ENCODE measurements at places on chromosomes 1 and 21.
A peak's percentile ranks its signal among the peaks of the same experiment; 100 is the strongest.

DNA sequence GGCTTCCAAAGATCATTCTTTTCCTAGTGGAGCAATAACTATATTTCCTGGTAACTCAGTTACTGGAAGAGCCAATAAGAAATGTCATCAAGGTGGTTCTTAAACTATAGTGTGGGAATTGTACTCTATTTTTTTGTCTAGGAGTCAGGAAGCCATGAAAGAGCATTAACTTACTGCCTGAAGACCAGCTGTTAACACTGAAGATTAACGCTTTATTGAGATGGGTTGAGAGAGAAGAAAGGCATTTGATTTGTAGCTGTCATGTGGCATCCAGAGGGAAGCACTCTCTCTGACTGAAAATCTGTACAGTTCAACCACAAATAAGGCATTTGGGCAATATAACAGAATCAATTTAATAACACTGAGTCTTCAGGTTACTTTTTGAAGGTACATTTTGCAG lies 76.0 kb downstream of the DNM3 start:
- ATAC-seq = peak; percentile 38

GRCh38 chr1:16117369-16117768 lies 38.5 kb downstream of the EPHA2 start:
- ATAC-seq = no peak

- ATAC-seq = peak; percentile 66
These were observed 1917.0 kb downstream of the MRPL39 start for GRCh38 chr21:23690316-23690715.

GRCh38 chr1:203300441-203301330 lies 4.6 kb upstream of the BTG2 start:
- no peak for ATAC-seq

DNA sequence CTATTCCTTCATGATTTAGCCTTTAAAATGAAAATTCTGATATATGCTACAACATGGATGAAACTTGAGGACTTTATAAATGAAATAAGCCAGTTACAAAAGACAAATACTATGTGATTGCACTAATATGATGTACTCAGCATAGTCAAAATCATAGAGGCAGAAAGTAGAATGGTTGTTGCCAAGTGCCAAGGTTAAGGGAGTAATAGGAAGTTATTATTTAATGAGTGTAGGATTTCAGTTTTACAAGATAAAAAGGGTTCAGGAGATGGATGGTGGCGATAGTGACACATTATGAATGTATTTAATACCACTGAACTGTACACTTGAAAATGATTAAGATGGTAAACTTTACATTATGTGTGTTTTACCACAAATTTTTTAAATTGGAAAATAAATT lies 73.1 kb upstream of the FMN2 start:
- no peak for ATAC-seq

GRCh38 chr1:151774256-151774922 lies 11.1 kb upstream of the MRPL9 start:
- no peak for ATAC-seq

DNA sequence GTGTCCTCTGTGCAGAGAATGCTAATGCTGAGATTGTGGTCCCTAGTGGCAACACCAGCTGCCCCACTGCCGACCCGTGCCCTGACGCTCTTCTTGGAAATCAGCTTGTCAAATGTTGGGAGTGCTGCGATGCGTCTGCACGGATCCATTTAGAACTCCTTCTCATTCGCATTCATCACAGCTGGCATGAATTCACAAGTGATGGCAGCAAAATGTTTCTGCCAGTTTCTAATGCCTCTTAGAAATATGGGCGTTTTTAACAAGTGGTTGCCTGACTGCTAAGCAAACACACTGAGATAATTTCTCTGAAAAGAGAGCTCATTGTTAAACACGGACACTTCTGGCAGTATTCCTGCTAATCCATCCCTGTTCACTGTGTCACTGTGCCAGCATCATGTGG lies 131.9 kb upstream of the KCNJ6 start:
- peak; percentile 62 for ATAC-seq

GRCh38 chr1:47969478-47969877 lies 27.7 kb downstream of the TRABD2B start:
- no peak for ATAC-seq

GRCh38 chr1:215487466-215487865 lies 79.6 kb upstream of the KCTD3 start:
- no peak for ATAC-seq

GRCh38 chr1:56436912-56437417 lies 142.4 kb downstream of the PLPP3 start:
- ATAC-seq = no peak

DNA sequence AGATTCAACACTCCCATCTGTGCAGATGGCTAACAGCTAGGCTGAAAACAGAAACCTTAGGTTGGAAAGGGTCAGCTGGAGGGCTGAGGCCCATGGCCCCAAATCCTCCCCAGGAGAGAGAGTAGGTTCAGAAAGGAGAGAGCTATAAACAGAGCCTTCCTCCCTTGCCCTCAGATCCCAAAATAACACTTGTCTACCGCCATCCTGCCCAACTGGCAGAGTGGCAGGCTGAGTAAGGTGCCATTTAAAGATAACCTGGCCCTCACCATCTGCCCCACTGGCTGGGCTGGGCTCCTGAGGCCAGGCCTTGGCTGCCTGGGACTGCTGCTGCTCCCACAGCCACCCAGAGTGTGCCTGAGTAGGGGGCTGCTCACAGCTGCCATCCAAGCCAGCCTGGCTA lies 4.3 kb upstream of the SHISA4 start:
- no peak for ATAC-seq

DNA sequence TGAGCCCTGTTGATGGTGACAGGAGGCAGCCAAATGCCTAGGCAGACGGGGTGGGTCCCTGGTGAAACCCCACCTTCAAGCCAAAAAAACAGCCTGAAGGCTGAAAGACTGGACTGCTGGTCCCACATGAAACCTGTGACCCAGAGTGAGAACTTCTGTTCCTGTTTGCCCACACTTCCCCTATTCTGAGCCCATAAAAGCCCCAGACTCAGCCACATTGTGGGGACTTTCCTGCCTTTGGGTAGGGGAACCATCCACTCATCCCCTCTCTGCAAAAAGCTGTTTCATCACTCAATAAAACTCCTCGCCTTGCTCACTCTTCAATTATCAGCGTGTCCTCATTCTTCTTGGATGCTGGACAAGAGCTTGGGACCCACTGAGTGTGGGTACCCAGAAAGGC lies 25.2 kb downstream of the HTR6 start:
- ATAC-seq = no peak

DNA sequence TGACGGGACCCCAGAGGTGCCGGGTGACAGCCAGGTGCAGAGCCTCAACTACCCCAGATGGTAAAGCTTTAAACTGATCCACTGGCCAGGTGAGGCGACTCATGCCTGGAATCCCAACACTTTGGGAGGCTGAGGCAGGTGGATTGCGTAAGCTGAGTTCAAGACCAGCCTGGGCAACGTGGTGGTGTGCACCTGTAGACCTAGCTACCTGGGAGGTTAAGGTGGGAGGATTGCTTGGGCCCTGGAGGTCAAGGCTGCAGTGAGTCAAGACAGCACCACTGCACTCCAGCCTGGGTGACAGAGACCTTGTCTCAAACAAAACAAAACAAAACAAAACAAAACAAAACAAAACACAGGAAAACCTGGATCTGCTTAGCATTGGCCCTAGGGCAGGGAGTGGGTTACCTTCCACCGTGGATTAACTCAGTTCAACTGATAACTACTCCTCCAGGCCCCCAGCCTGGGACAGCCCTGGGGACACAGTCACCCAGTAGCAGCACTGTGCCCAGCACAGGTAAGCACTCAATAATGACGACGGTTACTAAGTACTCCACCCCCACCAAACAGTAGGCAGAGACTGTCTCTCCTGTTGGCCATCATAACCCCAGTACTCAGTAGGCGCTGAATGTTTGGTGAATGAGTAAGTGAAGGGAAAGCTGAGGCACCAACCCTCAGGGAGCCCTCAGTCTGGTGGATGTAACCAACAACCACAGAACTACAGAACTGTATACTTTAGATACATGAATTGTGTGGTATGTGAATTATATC lies 21.6 kb downstream of the SLC66A1 start:
- no peak for ATAC-seq

- ATAC-seq = no peak
These were observed 58.5 kb downstream of the SLC66A1 start for GRCh38 chr1:19370453-19371170.

GRCh38 chr1:52634111-52634510 lies 1.1 kb downstream of the SHISAL2A start:
- ATAC-seq = no peak

DNA sequence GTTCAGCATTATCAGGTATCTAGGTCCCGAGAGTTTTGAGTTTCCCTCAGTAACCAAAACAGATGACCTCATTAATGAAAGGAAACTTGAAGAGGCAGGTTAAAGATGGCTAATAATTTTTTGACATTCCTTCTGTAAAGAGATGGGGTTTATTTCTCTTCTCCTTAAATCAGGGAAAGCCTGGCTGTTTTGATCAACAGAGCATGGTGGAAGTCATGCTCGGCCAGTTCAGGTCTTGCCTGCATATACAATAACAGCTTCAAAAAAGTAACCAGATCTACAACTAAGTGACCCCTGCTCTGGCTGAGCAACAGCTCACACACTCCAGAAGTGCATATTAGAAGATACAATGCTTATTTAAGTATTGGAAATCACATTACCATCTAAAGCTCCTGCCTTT lies 36.6 kb upstream of the POU2F1 start:
- ATAC-seq = no peak

GRCh38 chr1:94095744-94096469 lies 25.0 kb downstream of the ABCA4 start:
- ATAC-seq = no peak

DNA sequence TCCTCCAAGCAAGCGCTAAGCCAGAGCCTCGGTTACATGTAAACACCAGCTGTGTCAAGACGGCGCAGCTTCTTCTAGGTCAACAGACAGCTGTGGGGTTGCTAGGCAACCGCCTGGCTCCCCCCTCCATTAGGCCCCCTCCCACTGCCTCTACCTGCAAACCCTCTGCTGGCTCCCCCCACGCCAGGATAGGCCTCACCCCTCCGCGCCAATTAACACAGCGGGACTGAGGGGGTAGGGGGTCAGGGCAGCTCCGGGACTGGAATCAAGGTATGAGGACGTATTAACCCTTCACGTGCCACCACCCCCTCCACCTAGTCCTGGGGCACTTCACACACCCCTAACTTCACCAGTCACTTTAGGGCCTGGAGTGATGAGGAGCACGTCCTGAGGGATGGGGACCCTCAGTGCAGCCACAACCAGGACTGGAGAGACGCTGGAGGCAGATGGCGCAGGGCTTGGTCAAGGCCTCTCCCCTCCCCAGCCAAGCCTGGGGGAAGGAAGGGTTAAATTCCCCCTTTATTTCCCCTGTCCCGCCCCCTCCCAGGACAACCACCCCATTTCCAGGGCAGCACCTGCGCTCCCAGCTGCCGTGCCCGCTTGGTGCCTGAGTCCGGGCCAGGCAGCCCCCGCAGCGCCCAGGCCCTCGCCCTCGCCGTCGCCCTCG lies 37.4 kb upstream of the WASF2 start:
- ATAC-seq = no peak

DNA sequence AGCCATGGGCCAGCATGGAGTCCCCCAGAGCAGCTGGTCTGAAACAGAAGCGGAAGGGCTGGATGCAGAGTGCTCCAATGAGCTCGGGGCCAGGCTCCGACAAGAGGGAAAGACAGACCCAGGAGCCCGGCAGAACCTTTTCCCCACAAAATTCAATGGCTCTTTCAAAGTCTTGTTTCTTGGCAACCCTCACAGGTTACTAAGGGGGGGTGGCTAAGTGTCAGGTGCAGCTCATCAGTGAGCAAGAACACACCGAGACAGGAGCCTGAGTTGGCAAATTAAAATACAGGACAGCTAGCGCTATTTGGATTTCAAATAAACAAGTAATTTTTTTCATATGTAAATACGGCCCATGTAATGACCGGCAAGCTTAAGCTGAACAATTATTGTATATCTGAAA lies 27.3 kb downstream of the PGBD5 start:
- ATAC-seq = no peak

GRCh38 chr1:70256664-70257063 lies 35.5 kb downstream of the SRSF11 start:
- ATAC-seq = no peak

- peak; percentile 11 for ATAC-seq
These were observed 9.1 kb upstream of the IRF2BP2 start for GRCh38 chr1:234619071-234619480.

- ATAC-seq = no peak
These were observed 886 bp downstream of the ZMYM4 start for GRCh38 chr1:35269201-35269988.

DNA sequence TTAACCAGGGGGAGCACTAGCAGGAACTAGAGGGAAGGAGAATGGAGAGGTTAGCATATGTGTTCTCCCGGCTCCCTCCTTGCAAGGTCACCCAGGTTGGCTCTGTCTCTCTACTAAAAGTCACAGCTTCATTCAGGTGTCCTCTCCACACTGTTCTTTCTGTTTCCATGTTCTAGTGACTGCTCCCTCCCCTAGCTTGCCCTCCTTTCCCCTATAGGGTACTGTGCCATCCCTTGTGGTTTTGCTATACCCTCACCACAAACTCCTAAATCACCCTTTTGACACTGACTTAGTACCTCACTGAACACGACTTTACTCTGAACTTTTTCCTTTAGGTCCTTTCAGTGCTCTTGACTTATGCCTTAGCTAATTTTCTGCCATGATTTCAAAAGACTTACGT lies 389.3 kb downstream of the ST6GALNAC3 start:
- no peak for ATAC-seq

DNA sequence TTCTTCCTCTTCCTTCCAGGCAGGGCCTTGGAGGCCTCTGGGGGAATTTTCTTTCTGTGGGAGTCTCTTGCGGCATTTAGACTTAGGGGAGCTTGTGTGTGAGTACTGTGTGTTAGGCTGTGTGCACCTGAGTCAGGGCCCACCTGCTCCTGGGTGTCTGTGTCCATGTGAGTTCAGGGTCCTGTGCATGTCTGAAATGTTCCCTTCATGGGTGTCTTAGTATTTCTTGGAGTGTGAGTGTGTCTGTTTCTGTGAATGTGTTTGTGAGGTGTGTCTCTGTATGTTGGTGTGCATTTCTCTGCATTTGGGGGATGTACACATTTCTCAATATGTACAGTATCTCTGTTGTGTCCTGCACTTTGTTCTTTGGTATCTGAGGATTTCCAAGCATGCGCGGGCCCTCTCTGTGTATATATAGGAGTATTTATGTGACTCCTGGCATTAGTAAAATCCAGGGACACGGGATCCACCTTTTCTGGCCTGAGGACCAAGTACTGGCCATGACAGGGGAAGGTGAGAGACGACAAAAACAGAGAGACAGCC lies 2.4 kb downstream of the TFAP2E start:
- no peak for ATAC-seq

GRCh38 chr1:43565600-43566360 lies 35.1 kb downstream of the PTPRF start:
- ATAC-seq = peak; percentile 91

DNA sequence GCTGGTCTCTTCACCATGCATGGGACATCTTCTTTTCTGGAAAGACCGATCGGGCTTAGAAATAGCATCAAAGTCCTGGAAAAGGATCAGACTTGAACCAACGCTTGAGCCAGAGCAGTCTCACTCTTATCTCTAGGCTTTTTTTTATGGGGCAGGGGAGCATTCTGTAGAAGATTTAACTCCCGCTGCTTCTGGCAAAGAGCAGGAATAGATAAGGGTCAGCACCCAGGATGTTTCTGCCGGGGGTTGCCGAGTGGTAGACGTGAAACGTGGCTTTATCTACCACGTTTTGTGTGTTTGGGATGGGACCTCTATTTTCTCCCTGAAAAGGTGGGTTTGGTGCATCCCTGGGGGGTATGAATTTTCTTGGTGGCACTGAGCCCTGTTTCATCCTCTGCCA lies 18.8 kb downstream of the SPSB1 start:
- no peak for ATAC-seq
